ENCODE measurements at places on chromosomes 2 and 18.
A peak's percentile ranks its signal among the peaks of the same experiment; 100 is the strongest.

GRCh38 chr2:174337337-174338146 is 2.8 kb downstream of the SP9 start:
- no peak for DNase-seq

DNA sequence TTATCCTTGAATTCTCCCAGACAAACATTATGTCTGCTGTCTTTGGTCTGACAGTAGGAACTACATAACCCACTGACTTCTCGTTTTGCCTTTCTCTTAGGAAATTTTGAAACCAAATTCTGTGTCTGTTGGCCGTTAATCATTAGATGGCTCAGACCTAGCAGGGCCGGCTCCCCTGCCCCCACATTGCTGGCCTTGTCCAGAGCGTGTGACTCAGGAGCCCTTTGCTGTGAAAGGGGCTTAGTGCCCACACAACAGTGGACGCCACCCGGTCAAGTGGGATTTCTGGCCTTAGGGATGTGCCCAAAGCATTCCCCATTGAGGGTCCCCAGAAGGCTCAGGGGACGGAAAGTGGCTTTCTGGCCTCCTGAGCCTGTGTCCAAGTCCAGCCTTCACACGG is 137.5 kb downstream of the CTIF start:
- no peak for DNase-seq

GRCh38 chr2:233453111-233453915 is 99.0 kb downstream of the DGKD start:
- peak; percentile 2 for DNase-seq

DNA sequence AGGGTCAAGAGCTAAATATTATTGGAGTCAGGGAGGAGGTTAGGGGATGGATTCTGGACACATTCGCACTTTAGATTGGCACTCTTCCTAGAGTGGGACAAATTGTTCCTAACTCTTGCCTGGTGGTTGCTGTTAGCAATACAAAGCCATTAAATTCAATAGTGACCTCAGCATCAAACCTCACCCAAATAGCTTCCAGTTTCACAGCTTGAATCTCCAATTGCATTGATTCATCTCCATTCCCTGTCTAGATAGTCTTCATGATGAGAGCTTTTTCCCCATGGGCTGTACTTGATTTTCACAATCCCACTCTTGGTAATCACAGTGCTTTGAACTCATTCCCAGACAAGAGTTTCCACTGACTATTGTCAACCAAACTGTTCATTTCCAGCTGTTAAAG is 585.9 kb upstream of the SYT4 start:
- no peak for DNase-seq

GRCh38 chr2:217639481-217639880 is 363.3 kb downstream of the TNS1 start:
- DNase-seq: no peak

- no peak for DNase-seq
Observed at GRCh38 chr2:173157676-173158293, 82.1 kb downstream of the MAP3K20 start.

GRCh38 chr2:5666798-5667197 is 25.4 kb upstream of the SOX11 start:
- DNase-seq: no peak

DNA sequence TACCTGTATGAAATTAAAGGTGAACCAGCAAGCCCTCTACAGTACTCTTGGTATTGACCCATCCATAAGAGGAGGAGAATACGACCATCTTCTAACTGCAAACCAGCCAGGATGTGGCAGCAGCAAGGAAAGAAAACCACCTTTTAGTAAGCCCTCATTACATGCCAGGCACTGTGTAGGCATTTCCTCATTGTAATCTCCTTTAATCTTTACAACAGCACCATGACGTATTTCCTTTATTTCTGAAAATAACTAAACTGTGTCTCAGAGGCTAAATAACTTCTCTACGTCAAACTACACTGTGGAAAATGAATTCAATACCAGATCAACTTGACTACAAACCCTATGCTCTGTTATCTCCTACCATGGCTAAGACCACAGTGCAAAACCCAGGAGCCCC is 18.2 kb downstream of the WDR35 start:
- no peak for DNase-seq

DNA sequence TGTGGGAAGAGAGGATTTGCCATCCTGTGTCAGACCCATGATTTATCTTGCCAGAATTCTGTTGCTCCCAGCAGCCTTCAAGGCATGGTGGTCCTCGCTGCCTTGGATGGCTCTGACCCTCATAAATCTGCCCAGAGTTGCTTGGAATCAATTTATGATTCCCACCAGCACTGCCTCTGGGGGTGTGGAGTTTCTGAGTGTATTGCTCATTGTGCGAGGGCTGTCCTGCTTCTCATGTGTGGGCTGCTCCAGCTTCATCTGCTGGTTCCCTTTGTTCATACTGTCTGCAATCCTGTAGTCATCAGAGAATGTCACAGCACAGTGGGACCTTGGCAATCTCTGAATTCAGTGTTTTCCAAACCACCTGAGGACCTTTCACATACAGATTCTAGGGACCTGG is 139.8 kb downstream of the CLIP4 start:
- no peak for DNase-seq

GRCh38 chr2:232230560-232230959 is 148.0 kb upstream of the ALPP start:
- DNase-seq: peak; percentile 33

GRCh38 chr2:133433455-133434451 is 134.5 kb downstream of the NCKAP5 start:
- no peak for DNase-seq

GRCh38 chr2:58923869-58924268 is 682.7 kb upstream of the FANCL start:
- DNase-seq: no peak

GRCh38 chr2:42658306-42658705 is 89.9 kb downstream of the MTA3 start:
- no peak for DNase-seq

DNA sequence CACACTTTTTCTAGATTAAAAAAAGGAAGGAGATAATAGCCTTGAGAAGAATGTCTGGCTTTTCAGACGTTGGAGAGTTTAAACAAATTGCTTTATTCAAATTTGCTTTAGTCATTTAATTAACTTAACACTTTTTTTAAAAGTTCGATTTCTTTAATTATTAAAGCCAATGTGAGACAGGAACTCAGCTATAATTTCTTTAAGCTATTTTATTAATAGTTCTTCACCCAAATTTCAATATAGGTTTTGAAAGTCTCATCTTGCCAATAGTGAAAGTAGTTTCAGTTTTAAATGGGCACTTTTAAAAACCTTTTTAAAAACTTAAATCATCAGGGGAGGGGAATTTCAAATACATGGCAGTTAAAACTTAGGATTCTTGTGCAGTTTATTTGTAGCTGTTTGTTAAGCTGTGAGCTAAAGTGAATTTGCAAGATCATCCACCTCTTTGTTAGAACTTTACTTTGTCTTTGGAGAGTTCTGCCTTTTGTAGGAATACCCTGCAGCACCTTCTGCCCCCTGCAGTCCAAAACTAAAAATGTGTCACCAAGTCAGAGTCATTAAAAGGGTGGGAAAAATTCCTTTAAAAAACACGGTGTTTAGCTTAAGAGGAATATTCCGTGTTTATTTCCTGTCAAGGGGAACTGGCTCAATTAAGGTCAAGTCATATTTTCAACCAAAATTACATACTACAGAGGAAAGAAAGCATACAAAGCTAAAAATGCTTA is 4.6 kb downstream of the TGIF1 start:
- DNase-seq: no peak

- DNase-seq: no peak
Observed at GRCh38 chr2:2253172-2254016, 77.7 kb downstream of the MYT1L start.

DNA sequence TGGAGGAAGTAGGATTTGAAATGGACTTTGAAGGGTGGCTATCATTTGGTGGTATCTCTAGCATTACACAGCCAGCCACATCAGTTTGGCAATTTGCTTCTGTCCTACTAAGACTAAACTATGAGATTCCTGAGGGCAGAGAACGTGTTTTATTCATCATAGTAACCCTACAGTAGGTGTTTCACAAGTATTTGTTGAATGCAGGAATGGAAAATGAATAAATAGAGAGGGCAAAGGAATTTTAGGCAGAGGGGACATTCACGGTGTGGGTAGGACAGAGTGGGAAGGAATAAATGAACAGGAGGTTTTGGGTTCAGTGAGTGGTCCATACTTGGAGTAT is 15.7 kb upstream of the GPR39 start:
- DNase-seq: no peak

- DNase-seq: no peak
Observed at GRCh38 chr2:159290289-159290907, 3.9 kb upstream of the WDSUB1 start.

DNA sequence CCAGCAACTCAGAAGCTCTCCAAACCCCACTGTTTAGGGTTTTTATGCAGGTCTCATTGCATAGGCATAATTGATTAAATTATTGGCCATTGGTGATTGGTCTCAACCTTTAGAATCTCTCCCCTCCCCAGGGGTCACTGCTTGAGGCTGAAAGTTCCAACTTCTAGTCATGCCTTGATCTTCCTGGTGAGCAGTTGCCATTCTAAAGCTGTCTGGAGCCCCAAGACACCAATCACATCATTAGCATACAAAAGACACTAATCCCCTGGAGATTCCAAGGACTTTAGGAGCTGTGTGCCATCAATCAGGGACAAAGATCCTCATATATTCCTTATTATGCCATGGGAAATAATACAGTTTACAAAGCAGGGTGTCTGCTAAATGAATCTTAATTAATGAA is 863.4 kb upstream of the KLHL29 start:
- DNase-seq: no peak

DNA sequence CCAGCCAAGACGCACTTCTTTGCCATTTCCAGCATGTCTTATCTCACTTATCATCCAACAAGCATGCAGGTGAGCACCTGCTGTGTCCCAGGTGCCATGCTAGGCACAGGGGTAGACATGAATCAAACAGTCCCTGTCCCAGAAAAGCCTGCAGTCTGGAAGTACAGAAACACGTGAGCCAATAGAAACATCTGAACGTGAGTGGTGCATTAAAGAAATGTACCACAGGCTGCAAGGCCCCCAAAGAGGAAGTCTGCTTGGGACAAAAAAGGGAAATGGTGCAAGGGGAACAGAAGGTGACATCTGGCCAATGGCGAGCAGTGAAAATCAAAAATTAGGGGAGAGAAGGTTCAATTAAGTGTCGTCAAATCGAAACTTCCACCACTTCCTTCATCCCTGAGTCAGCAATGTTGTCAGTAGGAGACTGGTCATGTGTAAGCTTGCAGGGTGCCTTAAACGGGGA is 17.6 kb upstream of the TMEM247 start:
- DNase-seq: no peak

GRCh38 chr2:205148755-205149154 is 533.5 kb upstream of the NRP2 start:
- peak; percentile 84 for DNase-seq

DNA sequence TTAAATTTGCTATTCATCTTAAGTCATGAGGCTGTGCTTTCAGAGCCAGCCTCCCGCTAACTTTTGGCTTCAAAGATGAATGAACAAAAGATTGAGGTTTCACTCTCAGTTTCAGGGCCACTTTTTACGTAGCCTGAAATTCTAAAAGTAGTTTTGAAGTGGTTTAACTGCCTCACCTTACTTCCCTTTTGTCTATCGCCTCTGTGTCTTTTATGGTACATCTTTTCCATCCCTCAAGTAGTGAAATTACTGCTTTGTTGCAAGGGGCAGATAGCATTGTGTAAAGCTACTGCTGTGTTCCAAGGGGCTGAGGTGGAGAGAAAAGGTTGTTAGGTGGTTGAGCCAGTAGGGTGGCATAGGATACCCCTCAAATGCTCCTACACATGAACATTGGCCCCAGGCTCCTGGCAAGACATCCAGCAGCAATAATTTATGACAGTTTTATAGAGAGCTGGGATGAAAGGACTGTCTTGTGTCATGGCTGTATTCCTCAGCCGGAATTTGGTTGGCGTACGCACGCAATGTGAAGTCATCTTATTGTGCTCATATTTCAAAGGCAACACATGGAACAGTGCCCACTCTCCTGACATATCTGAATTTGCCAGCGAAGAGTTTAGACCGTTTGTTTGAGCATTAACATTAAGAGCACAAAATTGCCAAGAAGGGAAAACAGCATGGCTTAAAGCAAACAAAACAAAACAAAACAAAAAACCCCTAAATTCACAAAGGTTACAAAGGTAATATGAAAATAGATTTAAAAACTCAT is 32.2 kb downstream of the QPCT start:
- no peak for DNase-seq

GRCh38 chr2:144708626-144709025 is 188.7 kb upstream of the ZEB2 start:
- no peak for DNase-seq

DNA sequence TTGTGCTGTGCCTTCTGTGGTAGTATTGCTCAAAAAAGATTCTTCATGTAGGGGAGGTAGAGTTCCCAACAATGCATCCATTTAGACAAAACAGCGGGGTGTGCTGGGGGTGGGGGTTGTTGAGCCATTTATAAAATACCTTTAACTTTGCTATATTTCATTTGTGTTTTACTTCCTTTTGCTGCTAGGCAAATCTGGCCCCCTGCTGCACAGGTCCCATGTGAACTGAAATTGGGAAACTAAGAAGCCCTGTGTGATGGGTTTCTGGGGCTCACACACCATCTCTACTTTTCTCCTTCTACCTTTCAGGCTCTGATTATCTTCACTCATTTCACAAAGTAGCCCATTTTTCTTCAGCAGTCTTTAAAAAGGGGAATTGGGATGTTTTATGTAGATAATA is 52.7 kb upstream of the ITGA4 start:
- DNase-seq: no peak

DNA sequence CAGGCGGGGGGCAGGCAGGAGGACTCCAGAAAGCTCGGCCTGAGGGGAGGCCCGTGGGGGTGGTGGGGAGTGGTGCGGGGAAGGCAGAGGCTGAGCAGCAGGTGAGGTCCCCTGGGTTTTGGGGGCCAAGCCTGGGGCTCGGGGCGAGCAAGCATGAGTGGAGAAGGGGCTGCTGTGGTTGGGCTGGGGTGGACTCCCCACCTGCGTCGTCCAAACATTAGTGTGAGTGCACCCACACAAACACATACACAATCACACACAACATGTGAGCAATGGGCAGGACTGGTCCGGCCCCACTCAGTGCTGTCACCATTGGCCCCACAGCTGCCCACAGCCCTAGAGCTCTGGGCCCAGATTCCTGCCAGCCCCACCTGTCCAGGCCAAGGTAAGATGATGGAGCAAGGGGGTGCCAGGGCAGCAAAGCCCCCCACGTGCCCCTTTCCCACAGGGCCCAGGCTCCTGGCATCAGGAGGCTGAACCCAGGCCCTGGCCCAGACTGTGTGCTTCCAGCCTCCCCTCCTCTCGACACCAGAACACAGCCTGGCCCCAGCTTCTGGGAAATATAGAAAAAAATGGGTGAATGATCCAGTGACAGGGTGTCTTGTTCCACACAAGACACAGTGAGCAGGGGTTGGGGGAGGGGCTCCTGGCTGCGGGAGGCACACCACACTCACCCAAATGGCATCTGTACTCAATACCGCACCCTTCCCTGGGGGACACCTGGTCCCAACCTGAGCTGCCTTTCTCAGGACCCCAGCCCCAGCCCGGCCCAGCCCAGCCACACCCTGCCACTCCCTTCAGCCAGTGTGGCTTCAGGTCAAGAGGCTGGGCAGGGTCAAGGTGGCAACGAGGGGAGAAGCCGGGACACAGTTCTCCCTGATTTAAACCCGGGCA is 463 bp upstream of the ALPP start:
- peak; percentile 10 for DNase-seq

Measured in BE2C (cell line).